ENCODE measurements at places on chromosomes 16 and 17. TPM values are rescaled to one million over a fixed set of nuclear protein-coding genes. Genes with fewer than 3 reads are reported as not detected.

DNA sequence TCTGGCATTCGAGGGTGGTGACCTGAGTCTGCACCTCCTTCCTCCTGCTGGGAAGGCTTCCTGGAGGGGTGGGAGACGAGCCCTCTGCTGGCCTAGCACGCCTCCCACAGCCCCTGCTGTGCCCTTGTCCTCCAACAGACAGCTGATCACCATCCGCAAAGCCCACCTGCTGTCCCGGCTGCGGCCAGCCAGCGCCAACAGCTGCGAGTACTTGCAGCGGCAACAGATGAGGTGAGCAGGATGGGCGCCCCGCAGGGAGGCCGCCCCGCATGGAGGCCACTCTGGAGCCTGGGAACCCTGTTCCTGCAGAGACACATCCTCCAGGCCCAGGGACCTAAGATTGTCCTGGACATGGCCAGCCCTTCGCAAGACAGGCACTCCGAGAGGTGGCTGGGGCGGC is 21.6 kb downstream of the UBALD1 start:
- peak; percentile 78 for DNase-seq

DNA sequence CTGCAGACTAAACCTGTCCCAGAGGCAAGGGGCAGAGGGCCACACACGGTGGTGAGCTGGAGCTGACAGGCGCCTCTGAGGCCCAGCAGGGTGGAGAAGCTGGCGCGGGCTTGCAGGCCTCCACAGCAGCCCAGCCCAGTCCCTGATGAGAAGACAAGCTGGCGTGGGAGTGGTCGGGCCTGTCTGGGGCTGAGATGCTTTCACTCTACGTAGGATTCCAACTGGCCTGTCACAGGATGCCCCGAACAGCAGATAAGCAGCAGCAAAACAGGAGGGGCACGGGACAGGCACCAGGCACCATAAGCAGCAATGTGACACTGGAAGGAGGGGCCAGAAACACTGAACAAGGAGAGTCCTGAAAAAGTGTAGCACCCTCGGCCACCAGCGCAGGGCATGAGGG is 40.1 kb downstream of the PEMT start:
- no peak for DNase-seq

GRCh38 chr17:17743391-17744112 is 62.3 kb downstream of the RAI1 start:
- no peak for DNase-seq

DNA sequence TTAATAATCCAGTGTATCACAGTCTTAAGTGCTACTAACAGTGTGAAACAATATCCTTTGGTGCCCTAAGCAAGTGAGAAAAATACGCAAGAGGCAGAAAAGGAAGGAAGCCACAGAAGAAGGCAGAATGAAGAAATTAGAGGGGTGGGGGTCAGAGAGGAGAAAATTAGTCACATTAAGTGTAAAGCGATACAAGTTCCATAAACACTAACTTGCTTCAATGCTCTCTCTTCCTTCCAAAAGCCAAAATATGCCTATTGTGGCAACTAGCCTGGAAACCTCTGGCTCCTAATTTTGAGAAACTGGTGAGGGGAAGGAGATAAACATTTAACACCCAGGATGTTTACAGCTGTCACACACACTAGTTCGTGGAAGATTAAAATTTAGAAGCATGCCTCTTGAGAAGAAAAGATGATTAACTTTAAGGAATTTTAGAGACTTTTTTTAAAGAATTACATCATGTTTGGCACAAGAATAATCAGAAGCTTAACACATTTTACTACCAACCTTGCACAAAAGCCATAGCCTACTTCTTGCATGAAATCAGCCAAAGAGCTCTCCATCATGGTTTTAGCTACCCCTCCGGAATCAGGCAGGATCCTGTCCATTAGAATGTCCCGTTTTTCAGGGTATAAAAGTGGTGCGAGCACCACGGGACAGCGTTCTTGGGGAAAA is 44.7 kb downstream of the CNOT1 start:
- DNase-seq: no peak

The PRSS22 gene
- total RNA-seq: not detected

The KCNG4 gene
- total RNA-seq: not detected

The SOX9 gene
- total RNA-seq: 1.6 TPM
